ENCODE measurements at places on chromosomes 7 and 10.

DNA sequence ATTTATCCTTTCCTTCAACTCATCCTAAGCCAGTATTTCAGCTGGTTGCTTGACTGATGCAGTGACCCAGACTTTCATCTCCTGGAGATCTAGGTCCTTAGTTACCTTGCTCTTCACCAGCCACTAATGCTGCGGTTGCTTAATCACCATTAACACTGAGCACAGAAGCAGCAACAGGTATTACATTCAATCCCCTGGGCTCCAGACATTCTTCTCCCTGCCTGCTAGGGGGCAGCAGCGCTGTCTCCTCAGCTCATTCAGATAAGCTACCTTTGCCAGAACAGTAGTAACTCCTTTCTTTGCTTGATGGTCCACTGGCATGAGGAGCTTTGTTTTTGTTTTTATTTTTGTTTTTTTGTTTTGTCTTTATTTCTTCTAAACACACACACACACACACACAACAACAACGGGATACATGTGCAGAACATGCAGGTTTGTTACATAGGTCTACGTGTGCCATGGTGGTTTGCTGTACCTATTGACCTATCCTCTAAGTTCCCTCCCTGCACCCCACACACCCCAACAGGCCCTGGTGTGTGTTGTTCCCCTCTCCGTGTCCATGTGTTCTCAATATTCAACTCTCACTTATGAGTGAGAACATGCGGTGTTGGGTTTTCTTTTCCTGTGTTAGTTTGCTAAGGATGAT is 1043.2 kb upstream of the C7orf33 start:
- DNase-seq: peak; percentile 28

DNA sequence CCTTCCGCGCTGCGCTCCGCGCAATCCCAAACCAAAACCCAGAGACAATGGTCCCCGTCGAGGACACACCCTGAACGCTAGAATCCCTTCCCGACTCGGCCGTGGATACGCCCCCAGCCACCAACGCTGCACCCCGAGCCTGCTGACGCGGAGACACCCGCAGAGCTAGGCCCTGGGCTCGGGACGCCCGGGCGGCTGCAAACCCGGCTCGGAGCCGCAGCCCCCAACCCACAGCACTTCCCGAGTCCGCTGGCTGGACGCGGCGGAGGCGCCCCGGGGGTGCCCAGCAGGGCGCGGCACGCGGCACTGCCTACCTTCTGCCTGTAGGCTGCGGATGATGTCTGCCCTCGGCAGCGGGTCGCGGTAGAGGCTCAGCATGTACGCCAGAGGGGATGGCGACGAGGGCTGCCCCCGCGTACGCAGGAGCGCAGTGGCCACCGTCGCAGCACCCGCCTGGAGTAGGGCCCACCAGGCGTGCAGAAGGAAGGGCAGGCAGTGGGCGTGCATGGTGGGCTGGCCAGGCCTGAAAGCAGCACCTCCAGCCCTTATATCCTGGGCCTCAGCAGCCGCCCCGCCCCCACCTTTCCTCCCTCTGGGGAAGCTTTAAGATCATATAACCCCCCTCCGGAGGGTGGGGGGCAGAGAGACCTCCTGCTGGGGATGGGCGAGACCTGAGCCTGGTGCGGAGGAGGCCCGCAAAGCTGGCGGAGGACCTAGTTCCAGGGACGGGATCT is at the start of gene NODAL:
TSS of gene NODAL (minus strand) at position 521 of the 734 bp plus-strand sequence. CDS start at position 507, 14 bp downstream.
- DNase-seq: no peak

- DNase-seq: no peak
Measured at GRCh38 chr10:102311025-102311420, 65.7 kb downstream of the GBF1 start.

DNA sequence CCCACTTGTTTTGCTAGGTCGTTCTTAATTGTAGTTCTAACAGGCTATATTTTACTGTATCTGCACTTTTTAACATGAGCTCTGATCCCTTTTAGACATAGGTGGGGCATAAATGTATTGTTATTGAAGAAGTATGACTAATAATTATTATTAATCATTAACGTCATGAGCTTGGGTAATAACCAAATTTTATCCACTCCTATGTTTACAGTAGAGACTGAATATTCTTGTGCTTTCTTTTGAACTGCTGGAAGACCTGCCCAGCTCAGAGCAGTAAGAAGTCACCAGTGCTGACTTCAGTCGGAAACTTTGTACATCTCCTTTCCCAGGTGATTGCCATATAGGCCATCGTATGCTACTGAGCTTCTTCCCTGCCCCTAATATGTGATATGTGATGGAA is 18.7 kb downstream of the PKD2L1 start:
- DNase-seq: peak; percentile 20

DNA sequence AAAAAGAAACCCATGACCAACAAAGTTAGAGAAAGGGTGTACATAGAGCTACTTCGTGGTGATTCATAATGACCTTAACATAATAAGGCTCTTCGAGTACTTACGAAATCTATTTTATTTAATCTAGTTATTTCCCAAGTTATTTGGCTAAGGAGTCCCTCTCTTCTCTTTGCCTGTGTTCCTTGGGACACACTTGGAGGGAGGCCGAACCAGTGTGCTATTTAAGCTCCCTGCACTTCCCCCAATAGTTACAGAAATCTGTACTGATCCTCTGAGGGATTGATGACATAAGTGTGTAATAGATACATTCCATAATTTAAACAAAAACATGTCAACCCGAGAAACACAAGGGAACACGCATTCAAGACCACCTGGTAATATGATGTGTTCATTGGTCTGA is 351.1 kb downstream of the GATA3 start:
- no peak for DNase-seq

- peak; percentile 70 for DNase-seq
Measured at GRCh38 chr10:95242581-95243317, 48.1 kb downstream of the PDLIM1 start.

- DNase-seq: peak; percentile 49
Measured at GRCh38 chr7:55129541-55130394, 111.0 kb downstream of the EGFR start.

- DNase-seq: no peak
Measured at GRCh38 chr7:68371985-68372384, 1226.3 kb upstream of the AUTS2 start.

- no peak for DNase-seq
Measured at GRCh38 chr10:132974886-132975830, 32.8 kb upstream of the CFAP46 start.

DNA sequence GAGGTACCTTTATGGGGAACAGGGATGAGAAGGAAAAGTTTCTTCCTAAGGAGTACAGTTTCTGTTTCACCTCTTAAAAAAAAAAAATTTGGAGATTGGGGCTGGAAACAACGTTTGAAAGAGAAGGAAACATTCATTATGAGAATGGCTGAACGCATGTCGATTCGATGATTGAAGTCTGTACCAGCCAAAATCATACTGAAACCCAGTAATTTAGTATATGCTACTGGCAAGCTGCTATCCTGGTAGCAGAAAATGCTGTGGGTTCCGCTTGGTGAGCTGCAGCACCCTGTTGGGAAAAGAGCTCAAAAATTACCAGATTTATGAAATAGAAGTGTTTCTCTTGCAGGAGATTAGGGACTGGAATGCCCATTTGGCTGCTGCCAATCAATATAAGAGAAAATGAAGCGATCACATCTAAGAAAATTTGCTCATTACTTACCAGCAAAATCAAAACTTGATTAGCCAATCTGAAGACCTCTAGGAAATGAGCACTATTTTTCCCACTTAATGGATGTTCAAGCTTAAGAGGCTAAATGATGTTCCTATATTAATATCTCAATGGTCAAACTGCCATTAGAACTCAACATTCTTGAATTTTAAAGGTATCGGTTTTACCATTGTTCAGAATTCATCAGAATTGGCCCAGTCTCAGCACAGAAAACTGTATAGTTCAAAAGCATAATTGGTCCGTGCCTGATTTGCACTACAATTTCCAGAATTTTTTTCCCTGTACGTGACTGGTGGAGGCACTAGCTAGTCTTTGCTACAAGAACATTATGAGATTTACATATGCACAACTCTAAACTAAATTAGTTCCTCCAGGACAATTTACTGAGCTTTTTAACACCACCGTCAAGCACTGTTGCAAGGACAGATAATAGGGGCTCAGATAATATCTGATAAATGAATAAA is 1.2 kb upstream of the ITGB1 start:
- DNase-seq: no peak

- no peak for DNase-seq
Measured at GRCh38 chr7:1087952-1088920, at the start of gene GPER1. Gene GPER1 (plus strand): TSS chr7:1088113. CDS start chr7:1091729, 3,616 bp downstream.

- DNase-seq: no peak
Measured at GRCh38 chr7:82595176-82595575, 151.6 kb upstream of the CACNA2D1 start.

DNA sequence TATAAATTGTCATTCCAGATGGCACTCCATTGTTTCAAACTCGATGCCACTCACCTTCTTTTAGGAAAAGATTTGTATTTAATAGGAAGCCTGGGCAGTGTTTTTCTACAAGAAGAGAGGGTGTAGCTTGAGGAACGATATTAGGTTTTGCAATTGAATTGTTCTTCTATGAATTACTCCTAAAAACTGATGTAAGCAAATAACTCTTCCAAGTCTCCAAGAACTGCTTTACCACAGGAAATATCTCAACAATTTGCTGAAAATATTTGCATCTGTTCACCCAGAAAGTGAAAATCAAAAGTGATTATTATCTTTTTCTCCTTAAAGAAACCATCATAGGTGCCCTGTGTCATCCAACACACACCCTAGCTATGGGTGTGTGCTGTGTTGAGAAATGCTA is 261.3 kb upstream of the MEOX2 start:
- DNase-seq: no peak
